ENCODE measurements at places on chromosomes 6 and 20.

DNA sequence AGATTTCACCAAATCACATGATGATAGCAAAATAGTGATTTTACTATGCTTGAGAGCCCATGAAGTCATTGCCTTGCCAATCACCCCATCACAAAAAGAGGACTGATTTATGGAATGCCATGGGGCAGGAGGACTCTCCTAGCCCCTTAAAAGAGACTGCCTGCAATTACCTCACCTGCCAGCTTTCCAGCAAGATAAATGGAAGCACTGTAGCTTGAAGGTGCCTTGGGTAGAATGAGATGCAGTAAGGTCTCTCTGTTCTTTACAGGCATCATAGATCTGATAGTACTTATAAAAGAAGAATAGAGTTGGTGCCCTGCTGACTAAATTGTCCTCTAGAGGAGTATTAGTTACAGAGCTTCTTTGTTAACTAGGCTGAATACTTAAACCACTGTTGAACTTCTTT is 242.3 kb downstream of the TMEM242 start:
- no peak for DNase-seq

- DNase-seq, result no peak
Measured at GRCh38 chr6:56516003-56516402, 126.7 kb downstream of the DST start.

- no peak for DNase-seq
Measured at GRCh38 chr6:124987999-124988591, 25.9 kb downstream of the RNF217 start.

- no peak for DNase-seq
Measured at GRCh38 chr20:19886661-19887288, 128.7 kb downstream of the RIN2 start.

GRCh38 chr6:89409461-89410035 is 2.5 kb downstream of the RRAGD start:
- DNase-seq, result no peak

DNA sequence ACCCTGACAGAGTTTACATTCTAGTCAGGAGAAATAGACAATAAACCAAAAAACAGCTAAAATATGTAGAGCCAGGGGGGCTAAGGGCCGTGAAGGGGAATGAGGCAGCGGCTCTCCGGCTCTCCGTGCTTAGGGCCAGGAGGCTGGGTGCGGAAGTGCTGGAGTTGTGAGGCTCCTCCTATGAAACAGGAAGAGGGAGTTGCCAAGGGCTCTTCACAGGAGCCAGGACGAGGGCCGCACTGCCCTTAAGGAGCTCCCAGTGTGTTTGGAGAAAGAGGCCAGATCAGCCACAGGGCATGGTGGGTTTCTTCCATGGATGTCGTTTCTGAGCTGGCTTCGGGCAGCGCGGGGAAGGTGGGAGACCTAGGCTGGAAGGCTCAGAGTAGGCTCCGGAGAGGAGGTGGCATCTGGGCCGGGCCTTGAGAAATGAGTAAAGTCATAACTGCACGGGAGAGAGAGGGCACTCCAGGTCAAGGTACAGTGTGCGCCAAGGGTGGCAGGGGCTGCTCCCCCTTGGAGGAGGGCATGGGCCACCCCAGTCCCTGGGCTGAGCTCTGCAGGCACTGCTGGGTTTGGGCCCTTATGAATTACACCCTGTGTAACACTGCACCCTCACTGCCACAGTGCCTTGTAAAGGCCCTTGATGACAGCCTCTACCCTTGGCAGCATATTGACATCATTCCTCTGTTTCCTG is 20.8 kb upstream of the MLN start:
- DNase-seq, result peak; percentile 23

- no peak for DNase-seq
Measured at GRCh38 chr6:168469521-168469920, 28.5 kb downstream of the SMOC2 start.

DNA sequence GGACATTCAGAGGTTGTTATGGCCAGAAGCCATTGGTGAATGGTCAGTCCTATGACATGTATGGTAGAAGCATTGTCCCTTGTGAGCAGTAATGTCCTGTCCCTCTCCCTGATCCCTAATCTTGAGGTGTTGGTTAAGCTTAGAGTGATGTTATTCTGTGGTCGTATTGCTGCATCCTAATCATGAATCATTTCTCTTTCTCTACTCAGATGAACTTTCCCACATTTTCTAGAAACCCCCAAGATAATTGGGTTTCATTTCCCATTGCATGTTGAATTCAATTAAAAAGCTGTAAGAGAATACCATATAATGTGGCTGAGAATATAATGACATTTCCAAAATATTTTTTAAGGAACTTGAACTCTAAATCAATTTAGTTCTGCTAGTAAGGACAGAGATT is 175.1 kb downstream of the PLCB4 start:
- DNase-seq, result peak; percentile 36

DNA sequence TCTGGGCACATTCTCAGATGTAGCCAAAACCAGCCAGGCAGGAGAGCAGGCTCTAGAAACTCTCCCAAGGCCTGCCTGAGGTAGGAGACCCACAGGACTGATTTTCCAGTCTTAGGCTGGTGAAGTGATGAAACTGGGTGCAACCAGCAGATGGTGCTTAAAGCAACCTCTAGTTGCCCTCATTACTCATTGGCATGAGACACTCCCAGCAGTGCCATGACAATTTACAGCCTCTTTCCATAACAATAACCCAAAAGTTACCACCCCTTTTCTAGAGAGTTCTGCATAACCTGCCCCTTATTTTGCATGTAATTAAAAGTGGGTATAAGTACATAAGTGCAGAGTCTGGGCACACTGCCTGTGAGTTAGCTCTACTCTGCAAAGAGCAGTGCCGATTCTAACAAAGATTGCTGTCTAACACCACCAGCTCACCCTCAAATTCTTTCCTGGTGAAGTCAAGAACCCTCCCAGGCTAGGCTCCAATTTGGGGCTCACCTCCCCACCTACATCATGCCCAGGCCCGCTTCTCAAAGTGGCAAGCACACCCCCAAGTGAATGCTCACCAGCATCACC is 14.4 kb upstream of the GPR6 start:
- no peak for DNase-seq

- no peak for DNase-seq
Measured at GRCh38 chr6:29953686-29954085, 11.4 kb downstream of the HLA-A start.

DNA sequence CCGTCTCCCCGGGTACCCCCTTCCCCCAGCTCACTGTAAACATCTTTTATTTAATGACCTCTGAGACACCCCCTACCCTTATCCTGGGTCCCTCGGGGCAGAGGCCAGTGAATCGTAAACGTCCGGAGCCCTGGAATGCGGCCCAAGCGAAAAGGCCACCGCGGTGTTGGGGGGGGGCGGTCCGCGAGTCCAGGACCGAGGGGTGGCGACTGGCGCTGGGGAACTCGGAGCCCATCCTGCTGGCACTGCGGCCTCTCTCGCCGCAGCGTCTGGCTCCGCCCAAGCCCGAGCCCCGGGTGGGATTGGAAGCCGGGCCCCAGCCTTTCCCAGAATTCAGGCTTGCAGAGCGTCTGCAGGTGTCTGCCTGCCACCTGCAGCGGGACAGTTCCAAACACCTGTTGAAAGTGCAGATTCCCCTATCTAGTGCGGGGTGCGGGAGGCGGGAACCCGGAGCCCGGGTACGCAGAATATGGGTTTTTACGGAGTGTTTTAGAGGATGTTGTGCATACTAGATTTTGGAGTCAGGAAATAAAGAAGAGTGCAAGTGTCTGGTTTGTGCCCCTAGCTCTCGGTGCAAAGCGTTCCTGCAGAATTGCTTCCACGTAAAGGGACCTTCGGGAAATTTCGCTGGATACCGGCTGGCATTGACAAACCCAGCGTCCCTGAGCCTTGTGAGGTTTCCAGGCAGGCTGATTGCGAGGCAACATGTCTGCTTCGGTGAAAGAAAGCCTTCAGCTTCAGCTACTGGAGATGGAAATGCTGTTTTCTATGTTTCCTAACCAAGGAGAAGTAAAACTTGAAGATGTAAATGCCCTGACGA is 800 bp downstream of the RWDD2A start:
- peak; percentile 11 for DNase-seq

DNA sequence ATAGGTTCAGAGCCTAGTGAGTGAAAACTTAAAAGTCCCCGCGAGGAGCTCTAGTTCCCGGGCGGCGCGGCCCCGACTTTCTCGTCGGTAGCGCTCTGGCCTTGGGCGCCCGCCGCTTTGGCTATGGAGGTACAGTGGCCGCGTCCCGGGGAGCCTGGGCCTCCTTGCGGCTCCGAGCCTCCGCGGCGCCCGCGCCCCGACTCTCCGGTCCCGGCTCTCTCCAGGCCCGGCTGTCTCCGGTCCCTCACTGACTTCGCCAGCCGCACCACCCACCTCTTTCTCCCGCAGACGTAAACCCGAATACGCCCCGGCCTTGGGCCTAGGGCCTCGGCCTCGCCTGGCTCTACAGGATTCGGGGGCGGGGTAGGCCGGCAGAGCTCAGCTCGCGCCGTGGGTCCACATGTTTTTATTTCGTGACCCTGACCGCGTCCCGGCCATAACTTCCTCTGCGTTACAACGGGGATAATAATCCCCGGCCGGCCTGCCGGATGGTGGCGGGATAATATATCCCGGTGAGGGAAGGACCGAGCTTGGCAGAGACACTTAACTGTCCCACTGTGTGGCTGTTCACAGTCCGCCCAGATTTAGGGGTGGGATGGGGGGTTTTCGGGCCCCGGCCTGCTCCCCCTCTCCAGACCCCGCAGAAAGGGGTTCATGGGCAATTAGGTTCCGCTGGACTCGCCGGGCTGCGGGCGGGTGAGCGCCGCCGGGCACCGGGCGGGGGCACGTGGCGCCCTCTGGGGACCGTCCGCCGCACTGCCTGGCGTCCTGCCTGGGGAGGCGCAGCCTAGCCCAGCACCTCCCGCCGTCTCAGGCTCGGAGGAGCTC is 10.0 kb upstream of the TBX18 start:
- DNase-seq, result peak; percentile 67

DNA sequence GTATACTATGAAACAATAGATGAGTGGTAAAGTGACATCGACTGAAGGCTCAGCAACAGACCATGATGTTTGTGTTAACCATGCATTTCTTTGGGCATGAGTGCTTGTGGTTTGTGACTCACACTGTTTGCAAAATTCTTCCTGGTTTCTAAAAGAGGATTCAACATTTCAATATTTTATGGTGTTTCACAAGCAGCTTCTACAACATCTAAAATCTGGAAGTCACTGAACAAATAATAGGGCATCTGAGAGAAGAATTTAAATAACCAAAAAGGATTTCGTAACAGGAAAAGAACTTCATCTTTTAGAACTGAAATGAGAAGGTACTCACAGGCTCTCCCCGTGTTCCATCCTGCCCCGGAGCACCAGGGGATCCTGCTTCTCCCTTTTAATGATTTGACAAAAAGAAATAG is 146.2 kb downstream of the COL21A1 start:
- DNase-seq, result peak; percentile 95

DNA sequence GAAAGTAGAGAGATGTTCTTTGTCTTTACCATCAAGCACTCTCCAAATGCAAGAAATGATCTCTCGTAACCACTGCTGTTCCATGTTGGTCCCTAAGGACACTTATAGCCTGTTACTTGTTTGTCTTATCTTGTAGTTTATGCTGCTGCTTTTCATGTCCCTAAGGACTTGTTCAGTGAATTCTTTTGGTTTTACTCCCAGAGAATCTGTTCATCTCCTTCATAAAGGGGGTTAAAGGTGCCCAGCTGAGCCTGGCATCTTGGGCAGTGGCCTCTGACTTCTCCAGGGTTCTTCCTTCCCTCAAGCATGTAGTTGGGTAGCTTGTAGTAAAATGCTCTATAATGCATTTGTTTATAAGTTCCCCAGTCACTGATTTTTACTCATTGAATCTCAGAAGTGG is 864 bp upstream of the PKIG start:
- DNase-seq, result no peak

DNA sequence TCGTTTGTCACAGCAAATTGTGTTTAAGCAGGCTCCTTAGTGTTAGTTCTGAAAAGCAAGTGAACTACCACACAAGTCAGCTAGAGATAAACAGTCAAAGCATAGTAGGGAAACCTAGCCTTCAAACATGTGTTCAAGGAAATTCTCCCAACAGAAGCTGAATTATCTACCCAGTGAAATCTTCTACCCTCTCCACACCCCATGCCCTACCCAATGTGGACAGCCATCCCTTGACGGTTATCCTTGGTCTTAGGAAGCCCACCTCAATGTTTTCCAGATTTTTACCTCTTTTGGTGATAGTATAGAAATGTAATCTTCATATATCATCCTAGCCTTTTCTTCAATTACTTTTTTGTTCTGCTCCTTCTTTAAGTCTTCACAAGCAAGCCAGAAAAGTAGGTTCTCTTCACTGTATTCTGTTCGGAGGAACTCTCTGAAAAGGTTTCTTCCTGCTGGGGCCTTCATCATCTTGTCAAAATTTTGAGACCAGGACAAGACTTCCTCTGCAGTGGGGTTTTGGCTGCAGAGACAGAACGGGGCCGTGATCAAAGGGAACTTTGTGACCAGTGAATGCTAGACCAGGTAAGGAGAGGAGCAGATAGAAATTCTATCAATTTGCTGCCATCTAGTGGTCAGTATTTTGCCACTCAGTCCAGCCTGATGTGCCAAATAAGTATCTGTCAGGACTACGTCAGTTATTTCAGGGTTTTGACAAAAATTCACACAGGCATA is 21.6 kb upstream of the MTRF1L start:
- peak; percentile 58 for DNase-seq
